ENCODE measurements at places on chromosomes 7 and 10.

DNA sequence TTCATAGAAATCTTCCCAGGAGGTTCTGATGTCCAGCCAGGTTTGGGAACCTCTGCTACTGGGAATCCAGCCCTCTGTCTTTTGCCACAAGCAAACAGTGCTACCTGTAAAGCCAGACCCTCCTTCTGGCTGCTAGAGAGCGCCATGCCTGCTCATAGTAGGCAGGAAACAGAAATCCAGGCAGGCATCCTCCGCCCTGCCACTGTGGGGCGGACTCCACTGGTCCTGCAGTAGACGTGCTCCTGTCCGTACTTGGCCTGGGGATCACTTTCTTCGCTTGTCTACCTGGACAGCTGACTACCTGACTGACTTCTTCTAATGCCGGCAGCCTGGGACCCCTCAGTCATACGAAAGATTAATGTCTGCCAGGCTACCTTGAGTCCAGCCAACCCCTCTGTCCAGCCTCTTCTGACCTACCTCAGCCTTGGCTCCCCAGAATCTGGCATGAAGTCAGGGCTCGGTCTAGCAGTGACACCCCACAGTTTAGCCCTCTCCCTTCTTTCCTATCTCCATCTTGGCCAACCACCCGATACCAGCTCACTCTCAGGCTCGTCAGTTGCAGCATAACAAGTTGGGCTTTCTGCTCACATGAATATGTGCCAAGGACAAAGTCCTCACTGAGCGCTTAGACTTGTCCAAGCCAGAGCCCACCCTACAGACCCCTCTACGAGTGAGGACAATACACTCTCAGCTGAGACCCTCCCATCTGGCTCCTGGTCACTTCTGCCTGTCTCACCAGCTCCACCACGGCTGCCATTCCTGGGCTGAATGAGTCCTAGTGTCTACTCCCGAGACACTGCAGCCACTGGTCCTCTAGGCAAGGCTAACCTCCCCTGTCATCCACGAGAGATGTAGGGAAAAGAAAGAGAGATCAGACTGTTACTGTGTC is 43.9 kb upstream of the OPALIN start:
- DNase-seq: no peak

DNA sequence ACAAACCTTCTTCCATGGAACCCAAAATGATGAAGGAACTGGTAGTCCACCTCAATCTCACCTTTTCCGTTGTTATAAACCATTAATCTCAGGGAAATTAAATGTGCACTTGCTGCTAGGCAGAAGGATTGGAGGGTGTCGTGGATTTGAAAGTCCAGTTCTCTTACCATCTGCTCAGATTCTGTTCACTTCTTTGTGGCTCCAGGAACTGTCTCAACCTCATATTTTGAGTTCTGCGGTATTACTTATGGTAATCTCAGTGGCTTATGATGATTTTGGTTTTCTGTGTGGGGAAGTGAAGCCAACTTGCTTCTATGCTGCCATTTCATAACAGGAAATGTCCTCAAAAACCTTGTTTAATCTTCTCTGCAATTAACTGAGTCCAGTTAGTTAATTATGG is 136.4 kb downstream of the CDC14C start:
- no peak for DNase-seq

DNA sequence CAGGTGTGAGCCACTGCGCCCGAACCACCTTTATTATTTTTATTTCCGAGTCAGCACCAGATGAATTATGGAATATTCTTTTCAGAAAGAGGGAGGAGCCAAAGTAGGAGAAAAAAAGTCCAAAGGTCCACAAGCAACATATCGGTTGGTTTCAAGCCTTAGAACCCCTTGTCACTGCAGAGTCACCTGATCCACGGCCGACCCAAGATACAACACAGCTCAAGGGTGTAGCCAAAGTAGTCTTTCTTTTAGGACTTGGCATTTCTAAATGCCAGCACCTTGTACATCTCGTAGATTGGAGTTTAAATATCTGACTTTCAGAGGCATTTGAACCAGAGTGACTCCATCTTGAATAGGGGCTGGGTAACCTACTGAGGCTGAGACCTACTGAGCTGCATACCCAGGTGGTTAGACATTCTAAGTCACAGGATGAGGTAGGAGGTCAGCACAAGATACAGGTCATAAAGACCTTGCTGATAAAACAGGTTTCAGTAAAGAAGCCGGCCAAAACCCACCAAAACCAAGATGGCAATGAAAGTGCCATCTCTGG is 113.9 kb upstream of the ANLN start:
- DNase-seq: no peak

GRCh38 chr10:909831-910230 is 21.7 kb downstream of the LARP4B start:
- DNase-seq: no peak

DNA sequence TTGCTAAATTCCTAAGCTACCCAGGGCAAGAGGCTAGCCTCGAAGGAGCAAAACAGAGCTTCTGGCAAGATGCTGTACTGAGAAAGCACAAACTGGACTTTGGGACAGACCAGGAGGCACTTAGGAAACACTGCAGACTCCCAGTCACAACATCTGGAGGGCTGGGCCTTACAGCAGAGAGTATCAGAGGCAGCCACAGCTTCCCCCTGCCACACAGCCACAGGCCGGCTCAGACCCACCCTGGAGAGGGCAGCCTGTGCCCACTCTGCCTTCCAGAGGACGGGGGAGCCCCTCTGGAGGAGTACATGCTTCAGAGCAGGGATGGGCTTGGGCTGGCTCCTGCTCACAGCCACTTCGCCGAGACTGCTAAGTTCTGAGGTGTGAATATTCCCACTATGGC is 17.4 kb downstream of the ESYT2 start:
- no peak for DNase-seq

DNA sequence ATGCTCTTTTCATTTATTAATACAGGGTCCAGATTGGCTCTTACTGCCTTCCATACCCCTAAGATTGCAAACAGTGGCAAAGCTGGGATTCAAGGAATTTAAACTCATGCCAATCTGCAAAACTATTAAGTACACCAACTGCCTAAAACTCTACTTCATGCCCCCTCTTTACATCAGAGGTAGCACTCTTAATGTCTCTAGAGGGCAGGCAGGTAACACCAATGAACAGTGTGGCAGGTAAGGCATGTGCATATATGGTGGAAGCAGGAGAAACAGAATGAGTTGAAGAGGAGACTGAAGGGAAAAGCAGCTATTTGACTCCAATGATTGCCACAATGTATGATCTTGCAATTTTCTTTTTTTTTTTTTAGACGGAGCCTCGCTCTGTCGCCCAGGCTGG is 156.7 kb downstream of the BTAF1 start:
- DNase-seq: no peak

DNA sequence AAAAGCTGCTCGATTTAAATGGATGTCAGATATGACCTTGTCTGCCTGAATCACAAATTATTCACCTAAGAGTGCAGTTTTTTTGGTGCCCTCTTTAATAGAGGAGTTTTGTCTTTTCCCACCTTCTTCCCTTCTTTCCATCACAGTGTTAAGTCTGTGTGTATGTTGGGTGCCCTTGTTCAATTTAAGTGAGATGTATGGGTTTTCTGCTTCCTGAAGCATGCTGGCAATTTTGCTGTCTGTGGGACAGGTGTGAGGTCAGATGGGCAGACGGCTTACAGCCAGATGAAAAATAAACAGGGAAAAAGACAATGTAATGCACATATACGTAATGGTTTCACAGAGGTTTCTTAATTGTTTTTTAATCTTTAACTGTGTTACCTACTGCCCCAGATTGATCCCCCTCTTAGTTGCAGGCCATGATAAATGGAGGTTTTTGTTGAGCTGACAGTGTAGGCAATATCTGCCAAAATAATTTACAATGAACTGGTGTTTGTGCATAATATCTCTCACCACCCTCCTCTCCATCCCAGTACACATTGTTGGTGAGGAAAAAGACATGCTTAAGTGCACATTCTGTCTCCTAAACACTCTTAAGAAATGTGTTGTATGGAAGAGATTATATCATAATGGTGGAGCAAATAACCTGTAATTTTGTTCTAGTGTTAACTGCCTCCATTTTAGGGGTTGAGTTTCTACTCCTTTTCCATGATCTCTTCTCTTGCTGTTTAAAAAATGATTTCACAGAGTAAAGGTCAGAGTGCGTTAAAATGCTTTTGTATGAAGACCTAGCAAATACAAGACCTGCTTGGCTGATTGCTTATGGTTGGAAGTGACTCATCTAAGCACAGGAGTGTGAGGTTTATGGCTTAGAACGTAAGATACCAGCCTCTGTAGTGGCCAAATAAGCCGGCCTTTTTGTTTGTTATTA is 123.9 kb downstream of the LRRC4 start:
- no peak for DNase-seq

DNA sequence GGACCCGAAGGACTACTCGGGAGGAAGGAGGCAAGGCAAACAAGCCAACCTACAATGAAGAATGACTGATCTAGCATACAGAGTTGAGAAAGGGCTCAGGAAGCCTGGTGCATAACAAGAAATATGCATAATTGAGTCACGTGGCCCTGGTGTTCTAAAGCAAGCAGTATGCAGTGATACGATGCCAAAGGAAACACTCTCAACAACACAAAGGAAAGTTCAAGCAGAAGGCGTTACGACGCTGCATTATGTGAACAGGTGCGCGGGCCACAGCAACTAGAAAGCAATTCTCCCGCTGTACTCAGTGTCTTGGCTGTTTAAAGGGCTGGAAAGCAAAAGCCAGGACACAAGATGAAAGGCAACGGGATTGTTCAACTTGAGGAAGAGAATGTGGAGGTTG is 100.8 kb downstream of the PRTFDC1 start:
- no peak for DNase-seq

GRCh38 chr10:48545462-48546145 is 59.3 kb downstream of the ARHGAP22 start:
- no peak for DNase-seq

DNA sequence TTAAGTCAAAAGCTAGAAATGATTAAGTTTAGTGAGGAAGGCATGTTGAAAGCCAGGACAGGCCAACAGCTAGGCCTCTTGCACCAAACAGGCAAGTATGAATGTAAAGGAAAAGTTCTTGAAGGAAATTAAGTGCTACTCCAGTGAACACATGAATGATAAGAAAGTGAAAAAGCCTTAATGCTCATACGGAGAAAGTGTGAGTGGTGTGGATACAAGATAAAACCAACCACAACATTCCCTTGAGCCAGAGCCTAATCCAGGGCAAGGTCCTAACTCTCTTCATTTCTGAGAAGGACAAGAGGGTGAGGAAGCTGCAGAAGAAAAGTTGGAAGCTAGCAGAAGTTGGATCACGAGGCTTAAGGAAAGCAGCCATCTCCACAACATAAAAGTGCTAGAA is 53.0 kb downstream of the DNAJC1 start:
- DNase-seq: no peak

GRCh38 chr10:34813626-34814222 is 1.4 kb downstream of the PARD3 start:
- no peak for DNase-seq

GRCh38 chr10:35567951-35568350 is 37.2 kb upstream of the GJD4 start:
- DNase-seq: no peak

GRCh38 chr7:1843271-1843861 is 173.3 kb downstream of the ELFN1 start:
- DNase-seq: no peak

- DNase-seq: no peak
Observed at GRCh38 chr10:8531116-8531515, 476.6 kb downstream of the GATA3 start.

GRCh38 chr10:115947104-115947503 is 325.9 kb downstream of the GFRA1 start:
- no peak for DNase-seq

DNA sequence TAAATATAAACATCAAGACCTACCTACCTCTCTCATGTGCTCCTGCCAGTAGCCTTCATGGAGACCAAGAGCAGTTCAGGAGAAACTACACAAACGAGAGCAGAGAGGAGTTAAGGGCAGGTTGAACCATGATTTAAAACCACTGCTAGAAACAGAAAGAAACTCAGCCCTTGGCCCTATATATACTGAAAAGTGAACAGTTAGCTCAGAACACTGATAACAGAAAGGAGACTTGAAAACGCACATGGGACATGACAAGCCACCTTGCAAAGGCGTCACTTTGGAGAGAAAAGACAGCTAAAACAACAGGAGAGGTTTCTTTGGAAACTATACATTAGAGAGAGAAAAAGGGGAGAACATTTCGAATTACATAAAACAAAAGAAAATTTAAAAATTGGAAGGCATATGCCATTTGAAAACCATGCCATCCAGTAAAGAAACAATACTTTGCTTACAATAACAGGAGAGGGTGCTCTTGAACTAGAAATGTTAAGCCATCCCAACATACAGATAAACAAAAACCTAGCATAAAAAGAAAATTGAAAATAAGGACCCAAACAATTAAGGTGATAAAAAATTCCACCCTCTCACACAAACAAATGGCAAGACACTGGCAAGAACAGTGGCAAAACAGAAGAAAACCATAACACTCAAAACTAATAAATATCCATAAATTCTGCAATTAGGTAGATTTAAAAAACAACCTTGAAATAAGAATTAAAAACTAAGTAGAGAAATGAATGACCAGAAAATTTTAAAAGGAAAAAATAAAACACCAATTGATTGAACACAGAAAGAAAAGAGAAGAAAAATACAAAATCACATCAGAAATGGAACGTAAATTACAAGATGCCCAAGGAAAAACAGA is 232.7 kb downstream of the IMMP2L start:
- DNase-seq: no peak

GRCh38 chr7:105497016-105497415 is 25.1 kb downstream of the PUS7 start:
- DNase-seq: no peak

DNA sequence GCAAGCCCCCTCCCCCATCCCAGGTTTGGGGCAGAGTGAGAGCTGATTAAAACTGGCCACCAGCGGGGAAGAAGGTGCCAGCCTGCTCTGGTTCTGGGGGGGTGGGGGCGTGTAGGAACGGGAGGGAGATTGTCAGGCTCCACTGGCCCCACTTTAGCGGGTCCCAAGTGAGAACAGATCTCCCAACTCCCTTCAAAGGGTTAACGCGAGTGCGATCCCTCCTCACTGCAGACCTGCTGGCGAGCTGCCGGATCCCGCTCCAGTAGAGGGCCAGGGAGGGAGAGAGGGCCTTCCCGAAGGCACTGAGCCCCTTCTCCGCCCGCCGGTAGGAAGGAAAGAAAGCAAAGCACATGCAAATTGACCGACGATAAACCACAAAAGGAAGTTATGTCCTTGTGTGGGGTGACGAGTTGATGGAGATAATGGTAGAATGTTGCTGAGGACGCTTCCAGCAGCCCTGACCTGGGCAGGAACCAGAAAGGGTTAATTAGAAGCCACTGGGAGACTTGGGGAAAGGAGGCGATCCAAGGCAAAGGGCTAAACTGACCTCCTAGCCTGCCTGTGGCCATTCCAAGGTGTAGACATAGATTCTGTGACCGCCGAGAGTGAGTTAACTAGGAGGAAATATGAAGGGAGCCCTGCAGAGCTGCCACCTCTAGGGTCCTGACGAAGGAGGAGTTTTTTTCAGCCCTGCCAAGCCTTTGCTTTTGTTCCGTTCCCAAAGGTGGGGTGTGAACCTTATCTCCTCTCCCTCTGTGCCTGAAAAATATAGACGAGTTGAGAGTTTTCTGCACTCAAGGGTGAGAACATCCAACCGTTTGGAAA is 1.5 kb downstream of the NRG3 start:
- no peak for DNase-seq
